ENCODE measurements at places on chromosomes 2 and 18. TPM values are rescaled to one million over a fixed set of nuclear protein-coding genes. Genes with fewer than 3 reads are reported as not detected.
A peak's percentile ranks its signal among the peaks of the same experiment; 100 is the strongest.

GRCh38 chr2:237096911-237097310 lies 11.2 kb downstream of the COPS8 start:
- no peak for DNase-seq

DNA sequence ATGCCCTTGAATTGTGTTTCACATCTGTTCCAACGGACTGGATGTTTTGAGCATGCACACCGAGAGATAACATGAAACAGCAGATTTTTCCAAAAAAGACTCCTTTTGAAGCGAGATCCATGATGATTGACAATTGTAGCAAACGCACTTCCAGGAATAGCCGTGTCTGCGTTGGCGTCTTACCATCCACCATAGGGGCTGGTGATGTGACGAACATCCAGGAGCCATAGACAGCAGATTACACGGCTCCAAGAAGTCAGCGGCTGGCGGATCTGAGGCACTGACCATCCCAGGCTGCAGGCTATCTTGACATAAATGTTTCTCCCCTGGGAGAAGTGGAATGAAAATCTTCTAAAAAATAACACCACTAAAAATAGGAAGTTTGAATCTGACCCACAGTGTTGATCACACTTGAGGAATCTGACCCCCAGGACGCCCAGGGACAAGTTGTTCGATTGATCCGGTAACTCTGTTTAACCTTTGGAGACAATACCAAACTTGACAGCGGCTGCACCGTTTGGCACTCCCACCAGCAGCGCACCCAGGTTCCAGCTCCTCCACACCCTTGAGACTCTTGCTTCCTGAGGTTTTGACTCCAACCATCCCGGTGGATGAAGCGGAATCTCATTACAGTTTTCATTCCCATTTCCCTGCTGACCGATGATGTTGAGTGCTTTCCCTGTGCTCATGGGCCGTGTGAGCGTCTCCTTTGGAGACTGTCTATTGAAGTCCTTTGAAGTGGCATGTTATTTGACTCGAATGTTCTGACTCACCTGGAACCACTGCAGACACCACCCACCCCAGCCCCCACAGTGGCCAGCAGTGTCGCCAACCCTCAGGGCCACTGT lies 140.0 kb upstream of the GPC1 start:
- no peak for DNase-seq

DNA sequence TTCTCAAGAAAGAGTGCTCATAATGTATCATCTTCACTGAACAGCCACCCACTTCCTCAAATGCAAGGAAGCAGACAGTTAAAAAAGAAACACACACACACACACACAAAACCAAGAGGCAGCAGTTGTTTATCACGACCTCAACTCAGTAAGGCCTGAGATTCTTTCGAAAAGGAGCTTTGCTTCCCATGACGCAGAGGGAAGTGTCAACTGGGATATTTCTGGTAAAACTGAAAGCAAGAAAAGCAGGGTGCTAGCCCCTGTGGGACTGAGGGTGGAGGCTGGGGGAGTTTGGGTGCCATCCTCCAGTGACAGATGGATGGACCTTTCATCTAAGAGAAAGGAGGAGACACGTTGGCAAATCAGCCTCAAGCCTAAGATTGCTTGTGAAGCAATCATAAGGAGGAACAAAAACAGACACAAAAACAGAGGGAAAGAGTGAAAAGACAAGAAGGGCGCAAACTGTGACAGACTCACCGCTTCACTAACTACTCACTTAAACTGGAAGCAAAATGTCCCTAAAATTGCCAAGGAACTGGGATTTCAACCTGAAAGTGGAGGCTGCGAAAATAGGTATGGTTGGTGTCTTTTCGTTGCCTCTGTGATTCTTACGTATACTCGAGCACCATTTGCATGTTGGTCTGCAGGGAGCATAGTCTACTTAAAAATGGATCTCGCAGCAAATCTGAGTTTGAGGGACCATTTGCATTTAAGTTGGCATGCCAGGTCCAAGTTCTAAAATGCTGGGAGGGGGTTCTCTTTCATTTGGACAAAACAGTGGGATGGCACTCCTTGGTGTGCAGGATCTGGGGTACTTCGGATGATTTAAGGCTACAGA lies at the start of gene ARHGAP25:
Gene ARHGAP25 (plus strand): TSS at position 124 of the 838 bp plus-strand sequence. CDS start 389 bp downstream, at position 513.
- DNase-seq, result peak; percentile 81

GRCh38 chr18:63539904-63540510 lies 2.2 kb upstream of the SERPINB12 start:
- DNase-seq, result no peak

- DNase-seq, result no peak
These were observed 36.4 kb downstream of the CACNB4 start for GRCh38 chr2:152062125-152063091.

DNA sequence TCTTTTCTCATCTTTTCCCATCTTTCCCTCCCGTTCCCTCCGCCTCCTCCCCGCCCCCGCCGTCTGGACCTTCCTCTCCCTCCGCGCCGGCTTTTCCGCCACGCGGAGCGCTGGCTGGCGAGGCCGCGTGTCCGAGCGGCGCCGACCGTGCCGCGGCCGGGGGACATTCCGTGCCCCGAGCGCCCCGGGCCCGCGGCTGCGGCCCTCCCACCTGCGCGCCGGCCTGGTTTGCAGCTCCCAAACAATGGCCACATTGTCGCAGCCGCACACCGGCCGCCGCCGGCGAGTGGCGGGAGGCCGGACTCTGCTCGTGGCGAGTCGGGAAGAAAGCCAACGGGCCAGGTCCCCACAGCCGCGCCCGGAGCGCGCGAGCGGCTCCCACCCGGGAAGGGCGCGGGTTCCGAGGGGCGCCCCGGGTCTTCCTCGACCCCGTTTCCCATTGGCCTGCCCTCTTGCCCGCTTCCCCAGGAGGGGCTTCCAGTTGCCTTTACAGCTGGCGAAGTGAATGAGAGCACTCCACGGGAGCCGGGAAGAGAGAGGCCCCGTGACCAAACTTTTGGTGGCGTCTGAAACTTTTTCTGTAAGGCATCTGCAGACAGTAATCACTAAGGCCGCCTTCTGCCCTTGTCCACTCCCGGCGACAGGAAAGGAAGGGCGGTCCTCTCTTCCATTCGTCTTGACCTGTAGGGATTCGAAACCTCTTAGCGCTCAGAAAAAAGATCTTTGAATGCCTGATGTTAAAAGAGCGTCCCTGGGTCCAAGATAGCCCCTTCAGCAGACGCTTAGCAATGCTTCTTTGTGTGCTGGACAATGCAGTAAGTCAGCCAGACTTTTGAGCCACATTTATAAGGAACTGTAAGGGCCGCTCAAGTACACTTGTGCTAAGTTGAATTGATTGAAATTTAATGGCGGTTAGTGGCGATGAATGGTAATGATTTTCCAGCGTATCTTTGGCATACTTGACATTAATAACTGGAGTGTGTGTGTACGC lies 6.2 kb downstream of the GLI2 start:
- DNase-seq, result no peak

GRCh38 chr18:8373486-8373885 lies 235.8 kb upstream of the RAB12 start:
- DNase-seq, result no peak

- no peak for DNase-seq
These were observed 4.1 kb upstream of the OTX1 start for GRCh38 chr2:63046552-63046951.

DNA sequence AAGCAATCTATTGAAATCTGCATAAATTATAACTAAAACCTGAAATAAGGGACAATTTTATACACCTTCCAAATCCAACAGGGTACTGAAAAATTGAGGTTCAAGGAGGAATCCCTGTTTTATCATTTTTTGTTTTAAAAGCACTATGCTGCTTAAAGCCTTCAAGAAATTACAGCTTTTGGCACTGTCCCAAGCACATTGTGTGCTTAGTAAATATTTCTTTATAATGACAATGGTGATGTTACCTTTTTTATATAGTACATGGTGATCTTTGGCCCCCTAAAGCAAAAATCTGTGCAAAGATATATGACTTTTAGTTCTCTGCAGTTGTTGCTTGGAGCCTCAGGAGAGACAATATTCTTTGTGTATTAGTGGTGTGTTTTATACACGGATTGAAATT lies 71.6 kb upstream of the EFEMP1 start:
- DNase-seq, result no peak

- DNase-seq, result no peak
These were observed 11.0 kb upstream of the ALPK2 start for GRCh38 chr18:58639751-58640427.

ANKRD12 gene
- 62.5 TPM for total RNA-seq

MC5R gene
- not detected for total RNA-seq

AFF3 gene
- 3.1 TPM for total RNA-seq

MC4R gene
- not detected for total RNA-seq

ANKRD30BL gene
- total RNA-seq, result not detected

CASP10 gene
- total RNA-seq, result 22.6 TPM

GPR75 gene
- 0.88 TPM for total RNA-seq

NAT8 gene
- total RNA-seq, result not detected

WNT10A gene
- total RNA-seq, result 29.2 TPM

RNU2-63P gene
- 7.6 TPM for total RNA-seq

Data from activated CD8-positive, alpha-beta T cell treated with anti-CD3 and anti-CD28 coated beads for 36 hours (primary cell).